ENCODE measurements at places on chromosomes 6 and 20.

- no peak for DNase-seq
Observed at GRCh38 chr6:160419488-160419887, 71.3 kb downstream of the SLC22A3 start.

DNA sequence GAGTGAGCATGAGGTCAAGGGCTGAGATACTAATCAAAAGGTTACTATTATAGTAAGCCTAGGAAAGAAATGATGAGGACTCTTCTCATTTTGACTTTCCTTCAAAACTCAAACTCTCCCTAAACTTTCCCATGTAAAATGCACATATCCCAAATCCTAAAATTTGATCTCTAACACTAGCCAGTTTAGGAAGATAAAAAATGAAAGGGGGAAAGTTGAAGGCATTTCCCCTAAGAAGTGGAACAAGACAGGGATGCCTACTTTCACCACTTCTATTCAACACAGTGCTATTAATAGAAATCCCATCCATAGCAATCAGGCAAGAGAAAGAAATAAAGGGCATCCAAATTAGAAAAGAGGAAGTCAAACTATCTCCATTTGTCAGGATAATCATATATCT lies 2.9 kb upstream of the CALHM5 start:
- no peak for DNase-seq

GRCh38 chr20:32439132-32439829 lies 81.2 kb downstream of the ASXL1 start:
- no peak for DNase-seq

GRCh38 chr20:22511943-22512910 lies 72.1 kb downstream of the FOXA2 start:
- DNase-seq = no peak

DNA sequence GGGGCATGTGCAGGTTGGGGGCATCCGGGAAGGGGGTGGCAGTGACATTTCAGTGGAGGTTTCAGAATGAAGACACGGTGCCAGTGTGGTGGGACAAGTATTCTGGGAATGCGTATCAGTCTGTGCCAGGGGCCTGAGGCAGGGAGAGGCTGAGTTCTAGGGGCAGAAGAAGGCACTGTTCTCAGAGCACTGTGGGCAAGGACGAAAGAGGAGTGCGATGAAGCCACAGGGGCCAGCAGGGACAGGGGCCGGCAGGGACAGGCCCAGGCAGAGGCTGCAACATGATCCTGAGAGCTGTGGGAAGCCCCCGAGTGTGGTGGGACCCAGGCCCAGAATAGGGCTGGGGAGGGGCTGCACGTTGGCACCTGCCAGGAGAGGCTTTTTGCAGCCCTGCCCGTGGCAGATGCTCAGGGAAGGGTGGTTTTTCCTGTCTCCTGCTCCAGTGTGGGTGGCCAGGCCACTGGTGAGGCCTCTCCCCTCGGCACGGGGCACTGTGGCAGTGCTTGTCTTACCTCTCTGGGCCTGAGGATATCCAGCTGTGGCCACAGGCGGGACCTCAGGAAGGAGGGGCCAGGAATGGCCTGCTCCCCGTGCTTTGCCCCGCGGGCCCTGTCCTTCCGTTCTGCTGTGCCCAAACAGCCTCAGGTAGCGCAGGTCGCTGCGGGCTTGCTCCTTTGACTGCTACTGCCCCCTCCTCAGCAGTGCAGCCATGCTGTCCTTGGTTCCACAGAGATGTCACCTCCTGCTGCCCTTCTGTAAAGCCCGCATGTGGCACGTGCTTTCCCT lies 10.0 kb downstream of the ENTPD6 start:
- no peak for DNase-seq

GRCh38 chr6:41278699-41279405 lies 7.6 kb downstream of the TREM1 start:
- DNase-seq = peak; percentile 56

GRCh38 chr6:44029444-44030185 lies 97.6 kb downstream of the MRPL14 start:
- no peak for DNase-seq

- peak; percentile 66 for DNase-seq
Observed at GRCh38 chr6:44128020-44128917, 915 bp downstream of the TMEM63B start.

- no peak for DNase-seq
Observed at GRCh38 chr6:144017166-144018094, 9.4 kb upstream of the PLAGL1 start.

DNA sequence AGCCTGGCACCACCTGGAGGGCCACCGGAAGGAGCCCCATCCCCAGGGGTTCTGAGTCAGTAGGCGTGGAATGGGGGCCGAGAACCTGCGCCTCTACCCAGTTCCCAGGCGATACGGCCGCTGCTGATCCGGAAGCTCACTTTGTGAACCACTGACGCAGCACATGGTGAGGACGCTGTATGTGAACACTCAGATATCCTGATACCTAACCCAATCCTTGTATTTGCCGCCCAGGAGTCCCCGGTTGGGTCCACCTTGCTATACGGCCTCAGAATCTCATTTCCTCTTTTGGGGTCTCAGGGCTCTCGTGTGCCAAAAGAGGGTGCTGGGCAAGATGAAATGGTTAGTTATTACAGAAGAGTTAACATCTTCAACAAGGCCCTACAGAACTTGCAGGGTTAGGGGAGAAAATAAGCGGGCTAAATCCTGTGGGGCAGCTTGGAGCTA lies 604 bp upstream of the RAB5IF start:
- DNase-seq = peak; percentile 63

DNA sequence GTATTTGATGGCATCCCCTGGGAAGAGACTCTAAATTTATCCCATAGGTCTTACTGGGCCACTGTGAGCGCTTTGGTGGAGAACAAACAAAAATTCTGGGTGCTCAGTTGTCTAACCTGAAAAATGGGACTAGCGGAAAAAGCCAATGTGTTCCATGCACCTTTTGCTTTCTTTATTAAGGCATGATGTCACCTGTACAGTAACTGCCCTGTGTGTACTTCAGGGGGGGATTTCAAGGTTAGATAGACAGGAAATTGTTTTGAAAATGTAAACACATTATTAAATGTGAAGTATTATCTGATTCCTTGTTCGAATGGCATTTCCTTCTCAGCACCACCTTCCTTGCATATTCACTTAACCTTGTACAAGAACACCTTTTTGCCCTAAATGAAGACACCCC lies 1.2 kb upstream of the EDN1 start:
- peak; percentile 52 for DNase-seq

DNA sequence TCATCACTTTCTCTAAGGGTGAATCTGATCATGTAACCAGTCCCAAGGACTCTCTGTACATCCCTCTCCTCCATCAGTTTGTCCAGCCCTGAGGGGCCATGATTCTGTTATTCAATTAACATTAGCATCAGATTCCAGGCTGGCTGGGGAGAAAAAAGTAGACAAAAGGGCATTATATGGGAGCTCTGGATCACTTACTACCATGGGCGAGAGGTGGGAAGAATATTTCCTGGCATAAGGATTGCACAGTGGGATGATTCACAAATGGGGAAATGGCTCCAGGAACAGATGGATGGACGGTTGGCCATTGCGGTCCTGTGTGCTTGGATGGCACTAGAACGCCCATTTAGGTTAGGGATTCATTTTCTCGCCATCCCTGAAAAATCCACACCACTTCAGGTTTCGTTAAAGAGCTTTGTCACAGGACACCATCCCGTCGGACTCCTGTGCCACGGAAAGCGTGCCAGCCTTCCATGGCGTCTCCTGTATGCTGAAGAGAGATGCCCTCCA lies 112.6 kb downstream of the THBS2 start:
- no peak for DNase-seq

DNA sequence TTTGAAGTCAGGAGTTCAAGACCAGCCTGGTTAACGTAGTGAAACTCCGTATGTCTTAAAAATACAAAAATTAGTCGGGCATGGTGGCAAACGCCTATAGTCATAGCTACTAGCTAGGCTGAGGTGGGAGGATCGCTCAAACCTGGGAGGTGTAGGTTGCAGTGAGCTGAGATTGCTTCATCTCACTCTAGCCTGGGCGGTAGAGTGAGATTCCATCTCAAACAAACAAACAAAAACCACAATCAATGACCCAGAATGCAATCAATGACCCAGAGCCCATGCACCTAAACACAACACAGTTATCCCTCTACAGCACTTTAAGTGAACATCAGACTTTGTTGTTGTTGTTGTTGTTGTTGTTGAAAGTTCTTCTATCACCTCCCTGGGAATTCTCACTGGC lies 77.9 kb downstream of the MYB start:
- DNase-seq = no peak

DNA sequence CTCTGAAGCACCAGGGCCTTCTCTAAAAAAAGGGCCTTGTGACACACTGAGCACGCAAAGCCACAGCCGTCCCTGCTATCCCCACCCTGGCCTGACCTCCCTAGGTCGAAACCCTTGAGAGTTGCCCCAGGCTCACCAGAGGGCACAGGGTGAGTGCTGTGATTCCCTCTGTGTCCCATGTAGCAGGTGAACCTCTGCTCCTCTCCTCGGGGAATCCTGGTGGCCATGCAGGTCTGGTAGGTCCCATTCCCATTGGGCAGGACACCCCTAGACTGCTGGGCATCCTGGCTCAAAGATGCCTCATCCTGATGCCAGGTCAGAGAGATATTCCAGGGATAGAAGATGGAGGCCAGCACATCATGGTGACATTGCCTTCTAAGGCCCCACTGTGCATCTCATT lies 20.9 kb downstream of the HLA-F start:
- DNase-seq = no peak

- no peak for DNase-seq
Observed at GRCh38 chr6:90003941-90004340, 109.7 kb downstream of the GJA10 start.

DNA sequence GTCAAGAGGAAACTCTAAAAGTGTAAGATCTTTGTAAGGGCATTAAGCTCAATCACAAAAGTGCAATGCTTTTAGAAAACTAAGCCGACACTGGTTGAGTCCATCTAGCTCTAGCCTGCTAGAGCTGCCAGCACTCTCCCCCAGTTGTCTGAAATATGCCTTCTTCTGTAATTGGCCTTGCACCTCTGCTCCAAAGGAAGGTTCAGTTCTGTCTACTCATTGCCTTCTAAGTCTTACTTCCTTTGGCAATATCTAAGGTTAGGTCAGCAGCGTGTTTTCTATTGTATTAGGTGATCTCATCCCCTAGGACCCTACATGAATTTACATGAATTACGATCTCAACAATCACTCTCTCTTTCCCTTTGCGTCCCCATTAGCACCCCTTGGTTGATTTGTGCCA lies 378.6 kb downstream of the CBLN4 start:
- DNase-seq = no peak

DNA sequence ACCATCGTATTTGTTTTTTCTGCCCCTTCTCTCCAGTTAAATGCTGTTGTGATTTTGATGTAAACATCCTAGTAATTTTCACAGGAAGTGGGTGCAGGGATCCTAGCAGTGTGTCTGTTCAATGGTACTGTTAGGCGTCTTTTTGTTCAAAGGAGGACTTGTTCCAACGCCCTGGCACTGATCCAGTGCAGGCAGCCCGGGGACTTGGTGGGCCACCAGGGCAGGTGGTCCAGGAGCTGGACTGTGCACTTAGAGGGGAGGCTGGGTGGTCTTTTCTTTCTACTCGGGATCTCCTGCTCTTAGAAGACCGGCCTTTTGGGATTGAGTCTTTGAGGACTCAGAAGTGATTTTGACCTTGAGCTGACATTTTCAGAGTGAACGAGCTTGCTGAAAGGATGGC lies 41.1 kb upstream of the NKX2-2 start:
- DNase-seq = no peak

GRCh38 chr6:79605061-79605460 lies 26.1 kb upstream of the SH3BGRL2 start:
- no peak for DNase-seq

DNA sequence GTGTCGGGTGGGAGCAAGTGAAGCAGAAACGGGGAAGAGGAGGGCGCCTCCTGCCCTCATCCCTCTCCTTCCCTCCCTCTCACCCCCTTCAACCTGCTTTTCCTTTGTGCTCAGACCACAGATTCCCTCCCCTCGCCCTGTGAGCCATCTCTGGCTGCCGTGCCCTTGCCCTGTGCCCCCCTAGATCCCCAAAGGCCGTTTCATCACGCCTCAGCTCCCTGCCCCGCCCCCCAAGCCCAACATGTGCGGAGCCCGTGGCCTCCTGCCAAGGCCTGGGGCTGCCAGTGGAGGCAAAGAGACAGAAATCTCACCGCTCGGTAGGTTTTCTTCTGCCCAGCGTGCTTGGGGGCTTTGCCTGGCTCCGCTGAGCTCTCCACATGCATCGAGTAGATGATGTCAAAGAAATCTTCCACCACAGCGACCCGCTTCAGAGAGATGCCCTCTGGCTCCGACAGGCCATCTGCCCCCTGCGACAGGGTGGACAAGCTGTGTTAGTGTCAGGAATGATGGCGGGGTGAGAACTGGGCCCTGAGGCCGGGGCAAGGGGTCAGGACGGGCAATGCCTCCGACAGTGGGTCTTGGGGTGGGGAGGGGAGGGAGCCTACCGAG lies 57.6 kb downstream of the NOL4L start:
- no peak for DNase-seq

DNA sequence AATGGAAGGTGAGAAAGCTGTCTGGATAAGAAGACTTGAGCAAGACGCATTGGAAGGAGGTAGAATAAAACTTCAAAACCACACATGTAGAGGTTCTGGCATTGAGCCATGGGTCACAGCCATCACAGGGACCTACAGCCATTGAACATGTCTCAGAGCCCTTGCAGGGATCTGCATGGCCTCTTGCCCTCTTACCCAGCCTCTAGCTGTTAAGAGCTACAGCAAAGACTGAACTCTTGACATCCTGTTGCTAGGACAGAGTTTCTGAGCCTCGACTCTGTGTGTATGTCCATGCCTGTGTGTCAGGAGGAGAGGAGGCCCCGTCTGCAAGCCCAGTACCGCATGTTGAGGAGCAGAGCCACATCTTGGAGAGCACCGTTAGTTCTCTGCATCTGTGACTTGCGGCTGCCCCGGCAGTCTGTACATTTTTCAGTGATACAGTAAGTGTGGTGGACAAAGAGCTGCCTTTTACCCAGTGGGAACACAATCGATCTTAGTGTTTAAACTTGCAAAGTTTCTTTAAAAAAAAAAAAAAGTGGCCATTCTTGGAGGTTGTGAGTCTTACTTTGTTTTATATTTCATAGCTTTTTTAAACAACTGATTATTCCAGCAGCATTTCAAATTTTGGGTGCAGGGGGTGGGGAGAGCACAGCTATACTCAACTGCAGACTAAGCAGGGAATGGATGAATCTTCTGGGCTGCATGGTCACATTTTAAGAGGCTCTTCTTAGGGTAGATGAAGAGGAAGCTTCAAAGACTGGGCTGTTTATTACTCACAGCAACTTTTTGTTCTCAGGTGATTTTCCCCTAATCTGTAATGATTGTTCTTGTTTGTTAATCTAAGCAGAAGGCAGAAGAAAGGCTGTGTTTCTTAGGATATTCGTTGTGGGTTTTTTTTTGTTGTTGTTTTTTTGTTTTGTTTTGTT lies 88.5 kb downstream of the TBC1D7 start:
- DNase-seq = no peak

DNA sequence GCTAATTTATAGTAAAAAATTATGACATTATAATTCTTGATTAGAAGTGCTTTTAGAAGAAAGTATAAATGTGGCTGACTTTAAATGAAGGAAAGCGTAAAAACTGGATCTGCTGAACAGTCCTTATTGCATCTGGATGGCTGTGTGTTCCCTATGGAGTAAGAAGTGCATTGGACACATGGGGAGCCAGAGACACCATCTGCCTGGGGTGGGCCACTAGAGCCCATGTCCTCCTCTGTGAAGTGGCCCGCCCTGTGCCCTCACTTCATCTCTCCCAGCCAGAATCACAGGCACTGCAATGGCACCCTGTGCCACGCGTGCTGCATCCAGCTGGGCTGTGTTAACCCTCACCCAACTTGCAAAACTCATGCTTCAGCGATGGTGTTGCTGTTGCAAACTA lies 13.2 kb upstream of the SFT2D1 start:
- no peak for DNase-seq

- no peak for DNase-seq
Observed at GRCh38 chr20:57090590-57091560, 175.6 kb downstream of the BMP7 start.
